ENCODE measurements at places on chromosomes 1 and 21. TPM values are rescaled to one million over a fixed set of nuclear protein-coding genes. Genes with fewer than 3 reads are reported as not detected.

DNA sequence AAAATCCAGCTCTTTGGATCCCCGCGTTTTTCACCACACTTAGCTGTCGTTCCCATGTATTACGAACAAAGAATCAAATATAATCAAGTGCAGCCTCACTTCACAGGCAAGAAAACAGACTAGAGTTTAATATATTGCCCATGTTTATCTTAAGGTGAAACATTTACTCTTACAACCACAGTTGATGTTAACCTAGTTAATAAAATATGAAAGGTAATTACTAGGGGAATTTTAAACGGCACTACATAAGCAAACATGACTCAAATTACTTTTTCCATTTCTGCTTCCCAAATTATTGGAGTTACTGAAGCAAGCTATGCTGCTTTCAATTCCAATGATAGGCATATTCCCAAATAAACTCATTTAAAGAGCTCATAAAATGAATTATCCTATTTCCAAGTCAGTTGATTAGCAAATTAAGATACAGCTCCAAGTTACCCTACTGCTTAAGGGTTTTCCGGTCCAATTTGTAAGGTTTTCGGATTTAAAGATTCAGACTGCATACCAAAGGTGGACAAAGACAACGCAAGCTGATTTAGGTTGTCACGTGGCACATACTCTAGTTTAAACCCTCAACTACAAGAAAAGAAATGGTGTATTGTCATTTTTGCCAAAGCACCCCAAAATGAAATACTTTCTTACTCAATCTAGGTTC, 5.9 kb downstream of the COX20 start:
- H3K36me3 ChIP-seq: peaks cover 42% of the 10 kb centered on the region
- no peak for DNase-seq
- no peak overlapping the region for H3K4me3 ChIP-seq
- H3K27me3 ChIP-seq: no peaks in the 10 kb centered on the region
- H3K4me1 ChIP-seq: peaks cover 16% of the 10 kb centered on the region
- H3K27ac ChIP-seq: peak overlapping the region; percentile 82

DNA sequence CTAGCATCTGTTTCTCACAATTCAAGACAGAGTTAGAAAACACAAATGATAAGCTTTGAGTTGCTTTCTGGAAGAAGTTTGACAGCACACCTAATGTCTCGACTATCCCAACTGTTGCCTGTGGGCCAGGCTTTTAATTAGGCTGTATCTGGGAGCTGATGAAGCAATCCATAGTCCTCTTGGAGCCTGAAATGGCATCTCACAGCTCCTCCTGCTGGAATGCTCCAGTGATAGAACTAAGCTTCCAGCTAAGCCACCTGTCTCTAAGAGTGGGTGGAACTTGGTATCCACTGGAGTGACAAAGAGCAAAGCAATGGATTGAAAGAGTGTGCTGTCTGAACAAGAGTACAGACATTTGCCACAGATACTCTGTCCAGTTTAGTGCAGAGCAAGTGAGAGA, 605.3 kb upstream of the NR5A2 start:
- no peak overlapping the region for H3K4me3 ChIP-seq
- H3K36me3 ChIP-seq: no peaks in the 10 kb centered on the region
- peak; percentile 43 for DNase-seq

DNA sequence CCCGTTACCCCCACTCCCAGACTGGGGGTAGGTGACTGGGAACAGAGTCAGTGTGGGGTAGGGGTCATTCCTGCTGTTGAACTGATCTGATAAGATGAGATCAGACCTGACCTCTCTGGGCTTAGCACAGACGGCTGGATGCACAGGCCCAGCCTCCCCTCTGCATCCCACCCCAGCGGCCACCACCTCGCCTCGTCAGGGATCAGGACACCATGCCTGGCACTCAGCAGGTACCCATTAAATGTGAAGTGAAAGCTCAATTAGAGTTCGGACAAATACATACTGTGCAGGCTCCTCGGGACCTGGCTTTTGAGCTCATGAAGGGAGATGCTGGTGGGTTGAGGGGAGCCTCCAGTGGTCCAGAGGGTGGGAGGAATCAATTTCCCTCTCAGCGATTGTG, 15.7 kb downstream of the SOX13 start:
- H3K4me3 ChIP-seq: no peak overlapping the region
- H3K27me3 ChIP-seq: no peaks in the 10 kb centered on the region
- H3K27ac ChIP-seq: no peak overlapping the region
- H3K4me1 ChIP-seq: peaks cover 64% of the 10 kb centered on the region
- no peak for DNase-seq

SMIM12 gene
- 9.5 TPM for total RNA-seq

- no peak overlapping the region for H3K27ac ChIP-seq
- DNase-seq: no peak
- peaks cover 1% of the 10 kb centered on the region for H3K36me3 ChIP-seq
Measured at GRCh38 chr1:246769306-246769705, 45.1 kb downstream of the SCCPDH start.

GRCh38 chr1:235998812-235999211, 66.1 kb downstream of the NID1 start:
- H3K36me3 ChIP-seq: no peaks in the 10 kb centered on the region
- no peak overlapping the region for H3K4me3 ChIP-seq
- no peaks in the 10 kb centered on the region for H3K4me1 ChIP-seq

DNA sequence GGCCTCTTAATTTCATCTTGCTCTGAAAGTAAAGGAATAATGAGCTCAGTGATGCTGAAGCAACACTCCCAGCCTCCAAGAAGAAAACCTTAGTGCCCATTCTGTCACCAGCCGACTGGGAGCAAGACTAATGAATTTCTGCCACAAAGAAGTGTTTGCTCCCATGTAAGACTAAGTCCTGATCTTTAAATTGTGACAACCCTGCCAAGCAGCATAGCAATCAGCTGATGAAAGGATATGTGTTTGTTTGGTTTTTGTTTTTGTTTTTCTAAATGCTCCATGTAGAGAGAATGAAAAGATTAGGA, 113.7 kb upstream of the PALMD start:
- peak; percentile 71 for DNase-seq
- H3K27ac ChIP-seq: peak overlapping the region; percentile 89
- no peaks in the 10 kb centered on the region for H3K27me3 ChIP-seq

- no peaks in the 10 kb centered on the region for H3K27me3 ChIP-seq
- H3K4me3 ChIP-seq: no peak overlapping the region
- no peak overlapping the region for H3K27ac ChIP-seq
- peak; percentile 25 for DNase-seq
- H3K36me3 ChIP-seq: no peaks in the 10 kb centered on the region
- peaks cover 11% of the 10 kb centered on the region for H3K4me1 ChIP-seq
Measured at GRCh38 chr1:161085165-161085564, 4.2 kb downstream of the NECTIN4 start.

IGSF9 gene
- total RNA-seq: 3.3 TPM

DNA sequence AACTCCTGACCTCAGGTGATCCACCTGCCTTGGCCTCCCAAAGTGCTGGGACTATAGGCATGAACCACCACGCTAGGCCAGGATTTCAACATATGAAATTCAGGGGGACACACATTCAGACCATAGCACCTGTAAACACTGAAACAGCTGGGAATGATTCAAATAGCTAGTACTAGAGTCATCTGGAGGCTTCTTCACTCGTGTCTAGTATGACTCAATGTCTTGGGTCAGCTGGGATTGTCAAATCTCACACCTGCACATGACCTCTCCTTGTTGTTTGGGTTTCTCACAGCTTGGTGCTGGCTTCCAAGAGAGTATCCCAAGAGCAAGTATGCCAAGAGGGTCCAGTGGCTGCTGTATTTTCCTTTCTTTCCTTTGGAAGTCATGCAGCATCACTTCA, 75.1 kb downstream of the PGM1 start:
- no peaks in the 10 kb centered on the region for H3K4me1 ChIP-seq
- H3K36me3 ChIP-seq: no peaks in the 10 kb centered on the region
- no peak for DNase-seq
- no peak overlapping the region for H3K4me3 ChIP-seq
- no peaks in the 10 kb centered on the region for H3K27me3 ChIP-seq

DNA sequence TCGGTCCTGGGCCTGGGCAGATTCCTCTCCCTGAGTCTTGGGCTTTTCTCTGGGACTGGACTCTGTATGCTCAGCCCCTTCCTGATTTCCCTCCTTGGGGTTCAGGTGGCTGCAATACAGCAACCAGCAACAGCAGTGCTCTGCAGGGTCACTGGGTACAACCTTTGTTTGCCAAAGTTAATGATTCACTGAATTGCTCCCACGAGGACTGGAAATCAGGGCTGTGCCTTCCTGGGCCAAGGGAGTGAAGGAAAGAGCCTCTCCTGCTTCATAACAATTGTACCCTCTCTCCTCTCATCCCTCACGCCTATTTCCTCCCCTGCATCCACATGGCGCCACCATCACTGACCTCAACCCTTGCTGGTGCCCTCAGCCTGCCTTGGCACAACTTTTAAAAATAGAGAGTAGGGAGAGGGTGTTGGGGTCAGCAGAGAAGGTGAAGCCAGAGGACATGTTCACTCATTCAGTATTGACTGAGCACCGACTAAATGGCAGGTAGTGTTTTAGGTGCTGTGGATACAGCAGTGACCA, 52.8 kb upstream of the GOLT1A start:
- peaks cover 10% of the 10 kb centered on the region for H3K4me1 ChIP-seq
- H3K4me3 ChIP-seq: no peak overlapping the region
- no peaks in the 10 kb centered on the region for H3K36me3 ChIP-seq
- H3K27ac ChIP-seq: no peak overlapping the region
- no peaks in the 10 kb centered on the region for H3K27me3 ChIP-seq
- DNase-seq: no peak

DNA sequence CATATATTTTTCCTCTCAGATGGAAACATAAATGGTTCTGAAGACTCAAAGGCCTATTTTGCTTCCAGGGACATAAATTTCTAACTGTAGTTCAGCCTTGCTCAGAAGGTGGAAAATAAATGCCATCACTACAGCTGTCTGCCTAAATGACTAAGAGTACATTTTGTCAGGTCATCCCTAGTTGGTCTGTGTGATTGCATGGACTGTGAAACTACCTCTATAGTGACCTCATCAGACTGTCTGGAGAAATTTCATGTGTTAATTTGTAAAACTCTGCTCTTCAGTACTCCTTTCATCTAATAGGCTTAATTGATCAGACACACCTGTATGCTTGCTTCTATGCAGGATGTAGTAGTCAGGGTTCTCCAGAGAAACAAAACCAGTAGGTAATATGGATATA, 886.9 kb downstream of the AMY1C start:
- no peak overlapping the region for H3K4me3 ChIP-seq
- no peaks in the 10 kb centered on the region for H3K36me3 ChIP-seq
- H3K4me1 ChIP-seq: no peaks in the 10 kb centered on the region
- DNase-seq: no peak
- no peaks in the 10 kb centered on the region for H3K27me3 ChIP-seq

GRCh38 chr1:15476927-15477326, 1.0 kb downstream of the CELA2B start:
- no peaks in the 10 kb centered on the region for H3K27me3 ChIP-seq
- H3K27ac ChIP-seq: no peak overlapping the region
- no peaks in the 10 kb centered on the region for H3K4me1 ChIP-seq
- no peaks in the 10 kb centered on the region for H3K36me3 ChIP-seq

- H3K36me3 ChIP-seq: no peaks in the 10 kb centered on the region
- H3K27me3 ChIP-seq: no peaks in the 10 kb centered on the region
- no peak overlapping the region for H3K4me3 ChIP-seq
- peaks cover 6% of the 10 kb centered on the region for H3K4me1 ChIP-seq
- no peak overlapping the region for H3K27ac ChIP-seq
- DNase-seq: no peak
Measured at GRCh38 chr1:24236789-24237371, 49.8 kb upstream of the IFNLR1 start.

GRCh38 chr1:31804098-31804497, 11.7 kb downstream of the SPOCD1 start:
- no peak overlapping the region for H3K27ac ChIP-seq
- DNase-seq: no peak
- peaks cover 14% of the 10 kb centered on the region for H3K4me1 ChIP-seq
- no peaks in the 10 kb centered on the region for H3K27me3 ChIP-seq
- no peak overlapping the region for H3K4me3 ChIP-seq

HSD3B1 gene
- not detected for total RNA-seq

S100A5 gene
- not detected for total RNA-seq

TRNAU1AP gene
- 43.9 TPM for total RNA-seq

DNA sequence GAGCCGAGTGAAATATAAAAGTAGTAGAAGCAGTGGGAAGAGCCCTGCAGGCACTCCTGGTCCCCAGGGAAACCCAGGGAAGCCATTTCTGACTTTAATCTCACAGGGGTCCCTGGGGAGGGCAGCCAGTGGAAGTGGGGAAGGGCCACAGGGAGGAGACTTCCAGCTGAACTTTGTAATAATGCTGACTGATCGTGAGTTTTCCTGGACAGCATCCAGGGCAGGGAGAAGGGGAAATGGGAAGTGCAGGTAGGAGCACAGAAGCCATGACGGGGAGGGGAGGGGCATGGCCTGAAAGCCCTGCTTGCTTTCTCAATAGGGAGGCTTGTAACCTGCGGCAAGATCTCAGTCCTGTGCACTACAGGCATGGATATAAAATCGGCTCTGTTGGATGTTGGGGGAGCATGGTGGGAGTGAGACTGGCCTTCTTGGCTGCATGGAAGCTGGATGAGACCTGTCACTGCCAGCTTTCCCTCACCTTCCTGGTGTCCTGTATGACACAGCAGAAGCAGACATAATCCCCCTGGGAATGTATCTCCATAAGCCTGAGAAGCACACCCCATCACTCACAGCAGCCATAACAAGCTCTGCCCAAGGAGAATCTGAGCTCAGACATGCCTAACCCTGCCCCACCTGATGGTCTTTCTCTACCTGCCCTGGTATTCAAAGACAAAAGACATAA, 15.1 kb upstream of the MX1 start:
- no peak overlapping the region for H3K27ac ChIP-seq
- no peak overlapping the region for H3K4me3 ChIP-seq
- no peaks in the 10 kb centered on the region for H3K36me3 ChIP-seq
- H3K27me3 ChIP-seq: no peaks in the 10 kb centered on the region
- DNase-seq: no peak
- H3K4me1 ChIP-seq: no peaks in the 10 kb centered on the region

DNA sequence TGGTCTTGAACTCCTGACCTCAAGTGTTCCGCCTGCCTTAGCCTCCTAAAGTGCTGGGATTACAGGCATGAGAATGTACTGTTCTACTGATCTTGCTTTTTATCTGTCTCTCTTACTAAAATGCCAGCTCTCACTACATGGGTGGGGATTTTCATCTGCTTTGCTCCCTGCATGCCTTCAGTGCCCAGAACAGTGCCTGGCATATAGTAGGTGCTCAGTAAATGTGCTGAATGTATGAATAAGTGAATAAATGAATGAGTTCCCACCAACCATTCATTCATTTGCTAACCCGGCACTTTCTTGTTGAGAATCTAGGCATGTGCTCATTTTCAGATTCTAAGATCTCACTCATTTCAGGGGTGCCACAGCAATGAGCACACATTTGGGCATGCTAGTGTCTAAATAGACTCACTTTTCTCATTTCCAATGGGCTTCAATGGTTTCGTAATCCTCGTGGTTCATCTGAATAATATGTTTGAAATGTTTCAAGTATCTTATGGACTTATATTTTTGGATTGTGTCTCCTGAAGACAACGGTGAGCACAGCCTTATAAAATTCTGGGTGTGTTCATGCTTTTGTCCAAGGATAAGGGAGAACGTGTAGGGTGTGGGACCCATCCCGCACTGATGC, 7.6 kb downstream of the DHRS3 start:
- peaks cover 8% of the 10 kb centered on the region for H3K4me1 ChIP-seq
- no peaks in the 10 kb centered on the region for H3K36me3 ChIP-seq

TCP10L gene
- total RNA-seq: 3.7 TPM
